Neural crest cell (in vitro differentiated cells): ENCODE measurements at places on chromosomes 12 and 14. TPM values are rescaled to one million over a fixed set of nuclear protein-coding genes. Genes with fewer than 3 reads are reported as not detected.

SERPINA10 gene
- total RNA-seq, result not detected in 2 replicates

CEP128 gene
- total RNA-seq, result 25.8 and 30.7 TPM in 2 replicates

LPAR5 gene
- not detected in 2 replicates for total RNA-seq

DNA sequence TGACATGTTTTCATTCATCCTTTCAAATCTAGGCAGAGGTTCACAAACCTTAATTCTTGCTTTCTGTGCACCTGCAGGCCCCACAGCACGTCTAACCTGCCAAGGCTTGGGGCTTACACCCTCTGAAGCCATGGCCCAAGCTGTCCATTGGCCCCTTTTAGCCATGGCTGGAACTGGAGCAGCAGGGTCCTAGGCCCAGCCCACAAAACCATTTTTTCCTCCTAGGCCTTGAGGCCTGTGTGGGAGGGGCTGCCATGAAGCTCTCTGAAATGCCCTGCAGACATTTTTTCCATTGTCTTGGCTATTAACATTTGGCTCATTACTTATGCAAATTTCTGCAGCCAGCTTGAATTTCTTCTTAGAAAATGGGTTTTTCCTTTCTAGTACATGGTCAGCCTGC lies 547.5 kb downstream of the KCNH5 start:
- DNase-seq, result no peak

DNA sequence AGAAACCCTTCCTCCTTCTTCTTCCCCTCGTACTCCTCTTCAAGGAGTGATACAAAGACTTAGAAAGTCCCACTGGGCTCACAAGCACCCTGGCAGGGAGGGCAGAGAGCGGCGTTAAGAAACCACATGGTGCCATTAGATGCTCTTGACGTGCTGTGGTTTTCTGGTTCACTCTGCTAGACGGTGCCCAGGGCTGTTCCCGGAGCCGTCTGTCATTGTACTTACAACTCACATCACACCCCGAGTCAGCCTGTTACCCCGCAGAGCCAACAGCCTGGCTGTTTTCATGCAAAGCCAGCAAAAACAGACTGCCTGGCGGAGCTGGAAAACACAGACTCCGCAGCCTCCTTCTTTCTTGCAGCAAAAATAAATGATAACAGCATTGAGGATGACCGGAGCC lies 232.6 kb upstream of the TBX3 start:
- DNase-seq, result no peak

DNA sequence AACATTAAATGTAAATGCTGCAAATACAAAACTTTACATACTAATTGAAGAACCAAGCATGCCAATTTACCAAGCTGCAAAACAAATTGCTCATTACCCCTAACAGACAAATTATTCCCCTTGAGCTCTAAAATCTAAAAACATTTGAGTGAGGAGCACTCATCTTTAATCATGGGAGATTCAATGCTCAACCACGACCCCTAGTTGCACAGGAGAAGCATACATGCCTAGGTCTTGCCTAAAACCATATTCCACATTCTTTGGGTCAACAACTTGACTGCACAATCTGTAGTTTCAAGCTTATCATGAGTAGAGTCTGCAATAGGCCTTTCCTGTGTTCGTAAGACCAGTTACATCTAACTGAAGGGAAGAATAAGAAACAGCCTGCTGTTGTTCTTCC lies 69.7 kb downstream of the MGAT4C start:
- no peak for DNase-seq

DNA sequence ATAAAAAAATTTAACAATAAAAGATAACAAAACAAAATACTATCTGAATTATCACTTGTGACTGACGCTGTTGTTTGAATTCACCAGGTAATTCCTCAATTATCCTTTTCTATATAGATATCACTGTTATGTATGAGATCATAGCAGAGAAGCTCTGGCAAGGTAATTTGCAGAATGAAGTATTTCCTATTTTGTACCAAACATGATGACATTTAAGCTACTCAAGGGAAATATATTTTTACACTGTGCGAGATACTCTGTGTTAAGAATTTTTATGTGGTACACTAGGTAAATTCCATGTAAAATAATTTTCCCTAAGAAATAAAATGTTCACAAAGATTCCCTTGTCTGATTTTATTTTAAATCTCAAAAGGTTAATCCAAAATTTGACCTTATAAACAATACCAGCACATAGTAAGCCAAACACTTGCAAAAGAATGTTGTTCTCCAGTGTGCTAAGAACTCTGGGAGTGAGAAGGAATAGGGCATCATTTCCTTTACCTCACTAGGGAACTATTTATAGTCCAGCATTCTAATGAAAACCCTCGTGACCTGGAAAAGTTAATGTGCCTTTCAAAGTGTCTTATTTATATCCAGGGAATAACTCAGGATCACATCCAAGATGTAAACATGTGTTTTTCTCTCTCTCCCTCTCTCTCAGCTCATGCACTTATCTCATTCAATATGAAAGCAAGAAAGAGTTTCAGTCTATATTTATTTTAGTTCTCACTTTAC lies 115.2 kb upstream of the RAP1B start:
- DNase-seq, result no peak
